HepG2 (cell line): ENCODE measurements at places on chromosomes 2 and 18. TPM values are rescaled to one million over a fixed set of nuclear protein-coding genes. Genes with fewer than 3 reads are reported as not detected.

Gene GPR45
- not detected in 2 replicates for total RNA-seq

GRCh38 chr18:55775972-55776371 is 188.0 kb upstream of the TCF4 start:
- no peak for DNase-seq

- no peak for DNase-seq
Observed at GRCh38 chr2:26537826-26538475, 60.0 kb upstream of the OTOF start.

Gene NAT8
- 1.8 and 1.9 TPM in 2 replicates for total RNA-seq

- no peak for DNase-seq
Observed at GRCh38 chr2:239985356-239985755, 39.8 kb downstream of the NDUFA10 start.

Gene USP14
- total RNA-seq = 16.6 and 57.4 TPM in 2 replicates

Gene GNLY
- total RNA-seq = not detected in 2 replicates

DNA sequence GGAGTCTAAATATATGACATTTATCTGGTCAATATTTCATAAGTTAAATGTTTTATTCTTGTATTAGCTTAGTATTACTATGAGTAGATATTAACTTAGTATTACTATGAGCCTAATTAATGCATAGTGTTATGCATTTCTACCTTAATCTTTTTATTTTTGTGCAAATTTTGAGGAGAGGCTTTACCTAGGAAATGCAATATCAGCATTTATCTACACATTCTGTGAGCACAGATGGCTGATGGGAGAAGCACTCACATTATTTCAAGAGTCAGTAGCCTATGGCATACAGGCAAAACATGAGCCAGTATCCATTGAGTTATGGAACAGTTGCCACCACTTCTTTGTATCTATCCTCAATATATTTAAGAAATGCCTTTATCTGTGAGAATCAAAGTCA is 404.6 kb upstream of the KCNJ3 start:
- DNase-seq = no peak

- DNase-seq = no peak
Observed at GRCh38 chr18:5539391-5539790, 4.4 kb downstream of the EPB41L3 start.

Gene RAB6C
- total RNA-seq = not detected in 2 replicates

- DNase-seq = peak; percentile 71
Observed at GRCh38 chr2:18299423-18300212, 260.8 kb downstream of the RDH14 start.

Gene REG3A
- not detected in 2 replicates for total RNA-seq

- no peak for DNase-seq
Observed at GRCh38 chr2:212953170-212953920, 198.1 kb downstream of the IKZF2 start.

Gene ZBTB7C
- total RNA-seq = 0.04 TPM in 1 of 2 replicates, not detected in the other

Gene SPATA3
- total RNA-seq = not detected in 2 replicates

Gene CD207
- total RNA-seq = 0.09 and 0.27 TPM in 2 replicates

Gene CACNB4
- 9.5 and 14.3 TPM in 2 replicates for total RNA-seq

Gene GKN2
- not detected in 2 replicates for total RNA-seq

GRCh38 chr18:76989647-76990190 is 142.9 kb downstream of the MBP start:
- no peak for DNase-seq

DNA sequence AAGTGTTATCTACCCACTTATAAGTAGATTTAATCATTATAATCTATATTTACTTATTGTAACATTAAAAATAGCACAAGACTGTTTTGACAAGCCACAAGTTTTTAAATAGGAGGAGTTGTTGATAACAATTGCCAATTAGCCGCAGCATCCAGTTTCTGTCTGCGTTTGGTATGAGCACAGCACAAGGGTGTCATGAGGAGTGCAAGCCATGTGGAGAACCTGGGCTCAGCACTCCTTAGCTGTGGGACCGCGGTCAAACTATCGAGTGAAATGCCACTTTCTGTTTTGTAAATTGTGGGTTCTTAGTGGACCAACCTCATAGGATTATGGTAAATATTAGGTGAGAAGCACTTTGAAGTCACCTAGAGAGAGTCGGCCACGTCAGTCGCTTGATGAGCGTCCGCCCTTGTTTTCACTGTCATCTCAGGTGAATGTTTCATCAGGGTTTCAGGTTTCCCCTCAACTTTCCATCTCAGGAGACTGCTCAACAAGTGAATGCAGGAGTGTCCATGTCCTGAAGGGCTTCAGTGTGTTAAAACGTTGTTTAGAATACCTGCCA is 294.5 kb downstream of the ZNF407 start:
- no peak for DNase-seq

- no peak for DNase-seq
Observed at GRCh38 chr2:39567507-39567906, 98.2 kb upstream of the TMEM178A start.

DNA sequence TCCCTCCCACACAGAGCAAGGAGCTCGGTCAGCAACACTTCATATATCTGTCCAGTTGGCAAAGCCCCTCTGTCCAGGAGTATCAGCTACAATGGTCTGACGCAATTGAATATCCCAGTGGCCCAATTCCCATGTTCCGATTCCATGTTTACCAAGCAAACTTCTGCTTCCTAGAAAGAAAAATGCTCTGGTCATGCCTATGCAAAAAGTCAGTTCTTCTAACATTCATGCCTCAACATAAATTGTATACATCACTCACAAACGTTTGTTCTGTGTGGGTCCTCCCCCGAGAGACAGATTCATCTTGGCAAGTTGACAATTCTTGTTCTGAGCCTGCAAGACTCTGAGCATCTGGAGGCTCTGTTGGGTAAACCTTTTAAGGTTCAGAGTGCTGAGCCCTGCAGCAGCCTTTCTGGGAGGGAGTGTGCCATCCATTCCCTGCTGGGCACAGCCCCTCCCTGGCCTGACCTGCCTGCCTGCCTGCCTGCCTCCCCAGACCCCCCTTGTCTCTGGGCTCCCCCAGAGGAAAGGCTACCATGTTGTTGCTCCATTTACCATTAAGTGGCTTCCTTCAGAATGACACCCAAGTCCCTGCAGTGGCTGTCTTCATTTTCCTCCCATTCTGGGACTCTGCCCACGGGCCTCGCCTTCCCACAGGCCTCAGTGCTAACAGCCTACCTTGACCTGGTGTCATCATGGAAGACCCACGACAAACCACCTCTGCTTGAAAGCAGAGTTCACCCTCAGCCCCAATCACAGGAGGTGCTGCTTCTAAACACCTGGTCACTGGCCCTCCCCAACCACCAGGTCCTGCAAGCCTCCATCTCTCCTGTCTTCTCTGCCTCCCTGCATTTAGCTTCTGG is 37.6 kb upstream of the TAF1B start:
- no peak for DNase-seq

GRCh38 chr2:121367246-121367900 is 82.4 kb upstream of the TFCP2L1 start:
- DNase-seq = no peak

GRCh38 chr2:11629851-11630250 is 40.1 kb downstream of the NTSR2 start:
- no peak for DNase-seq

DNA sequence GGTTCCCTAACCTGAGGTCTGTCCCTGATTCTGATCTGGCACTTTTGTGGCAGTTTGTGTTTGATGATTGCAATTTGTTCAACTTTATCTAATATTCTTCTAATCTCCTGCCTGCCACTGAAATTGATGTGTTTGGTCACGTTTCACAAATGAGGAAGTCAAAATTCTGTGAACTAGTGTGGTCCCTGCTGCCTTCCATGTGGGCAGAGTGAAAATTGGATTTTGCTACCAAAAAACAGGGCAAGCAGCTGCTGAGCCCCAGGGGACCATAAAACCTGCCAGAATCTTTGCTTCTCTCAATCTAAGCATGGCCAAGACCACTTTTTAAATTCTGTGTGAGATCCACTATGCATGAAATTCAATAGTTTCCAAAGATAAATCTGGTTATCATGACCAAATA is 195.5 kb upstream of the CYRIA start:
- DNase-seq = no peak

Gene TRABD2A
- total RNA-seq = 0.36 TPM in 1 of 2 replicates, not detected in the other

GRCh38 chr2:108316033-108316432 is 27.3 kb downstream of the SULT1C2 start:
- DNase-seq = no peak

GRCh38 chr2:15155959-15156574 is 405.1 kb downstream of the NBAS start:
- DNase-seq = peak; percentile 71

DNA sequence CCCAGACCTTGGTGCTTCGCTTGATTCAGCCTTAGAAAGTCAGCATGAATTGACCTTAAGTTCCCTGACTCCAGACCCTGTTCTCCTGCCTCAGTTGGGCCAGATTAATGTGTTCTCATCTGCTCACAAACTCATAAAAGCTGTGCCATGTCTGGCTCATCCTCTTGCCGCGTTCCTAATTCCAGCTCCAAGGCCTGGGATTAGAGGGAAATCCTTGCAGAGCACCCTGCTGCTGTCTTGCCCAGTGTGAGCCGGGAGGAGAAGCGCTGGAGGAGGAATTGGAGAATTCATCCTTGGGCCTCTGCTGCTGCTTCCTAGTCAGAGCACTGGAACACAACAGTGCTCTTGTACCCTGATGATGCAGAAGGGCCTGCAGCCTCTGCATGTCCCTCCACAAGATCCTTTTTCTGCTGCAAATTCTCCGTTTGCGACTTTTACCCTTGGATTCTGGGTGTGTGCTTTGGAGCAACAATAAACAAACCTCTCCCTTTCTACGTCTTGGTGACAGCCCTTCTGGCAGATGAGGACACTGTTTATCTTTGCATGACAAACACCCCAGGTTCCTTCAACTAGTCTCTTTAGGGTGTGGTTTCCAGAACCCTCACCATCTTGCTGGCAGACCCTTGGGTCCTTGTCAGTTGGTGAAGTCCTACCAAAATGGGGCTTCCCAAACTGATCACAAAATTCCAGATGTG is 46.9 kb upstream of the CNGA3 start:
- no peak for DNase-seq

- no peak for DNase-seq
Observed at GRCh38 chr18:79819968-79820351, 22.2 kb downstream of the KCNG2 start.

Gene SETBP1
- total RNA-seq = 0.18 and 0.20 TPM in 2 replicates
